ENCODE measurements at places on chromosomes 2 and 18.

DNA sequence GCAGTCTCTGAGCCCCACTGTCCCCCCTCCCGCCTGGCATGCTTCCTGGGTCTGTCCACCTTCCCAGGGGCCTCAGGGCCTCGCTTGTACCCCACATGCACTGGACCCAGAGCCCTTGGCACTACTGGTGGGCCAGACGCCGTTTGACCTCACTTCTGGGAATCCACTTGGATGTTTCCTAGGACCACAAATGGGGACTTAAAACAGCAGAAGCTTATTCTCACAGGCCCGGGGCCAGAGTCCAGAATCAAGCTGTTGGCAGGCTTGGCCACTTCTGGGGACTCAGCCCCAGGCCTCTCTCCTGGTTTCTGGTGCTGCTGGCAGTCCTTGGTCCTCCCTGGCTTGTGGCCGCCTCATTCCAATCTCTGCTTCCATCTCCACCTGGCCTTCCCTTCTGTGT, 19.6 kb downstream of the ANO7 start:
- no peak for DNase-seq

DNA sequence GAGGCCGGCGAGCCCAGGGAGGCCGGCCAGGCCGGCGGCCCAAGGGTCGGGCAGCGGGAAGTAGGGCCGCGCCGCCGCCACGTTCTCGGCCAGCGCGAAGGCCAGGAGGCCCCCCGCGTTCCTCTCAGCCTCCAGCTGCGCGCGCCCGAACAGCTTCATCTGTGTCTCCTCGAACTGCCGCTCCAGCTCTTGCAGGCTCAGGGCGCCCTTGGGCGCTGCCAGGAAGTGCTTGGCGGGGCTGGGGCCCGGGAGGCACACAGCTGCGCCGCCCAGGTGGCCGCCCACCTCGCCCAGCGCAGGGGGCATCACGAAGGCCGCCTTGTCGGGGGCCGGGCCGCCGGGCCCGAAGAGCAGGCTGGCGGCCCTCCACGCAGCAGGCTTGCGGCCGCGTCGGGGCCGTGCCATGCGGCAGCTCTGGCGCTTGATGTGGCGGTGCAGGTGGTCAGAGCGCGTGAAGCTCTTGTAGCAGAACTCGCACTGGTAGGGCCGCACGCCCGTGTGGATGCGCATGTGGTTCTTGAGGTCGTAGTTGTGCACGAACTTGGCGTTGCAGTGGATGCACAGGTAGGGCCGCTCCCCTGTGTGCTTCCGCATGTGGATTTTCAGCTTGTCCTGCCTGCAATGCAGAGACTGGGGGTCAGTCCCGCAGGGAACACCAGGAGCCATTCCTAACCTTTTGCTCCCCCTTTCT, 99.0 kb upstream of the SMAD2 start:
- DNase-seq: no peak

DNA sequence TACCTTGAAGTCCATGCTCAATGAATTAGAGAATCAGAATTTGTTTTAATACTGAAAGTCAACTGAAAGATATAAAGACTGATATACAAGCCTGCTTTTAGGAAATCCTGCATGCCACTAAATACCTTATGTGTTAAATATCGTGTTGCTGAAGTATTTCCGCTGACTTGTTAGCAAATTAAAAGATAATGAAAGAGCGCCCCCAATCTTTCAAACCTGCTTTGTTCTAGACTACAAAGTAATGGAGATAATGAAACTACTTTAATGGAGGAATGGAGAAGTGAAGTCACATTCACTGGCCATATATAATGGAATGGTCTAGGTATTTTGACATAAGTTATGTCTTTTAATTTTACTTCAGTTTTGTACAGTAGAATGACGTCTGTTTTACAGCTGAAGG, 95.7 kb downstream of the ASXL3 start:
- no peak for DNase-seq

GRCh38 chr2:119024152-119024551, 82.2 kb downstream of the MARCO start:
- no peak for DNase-seq

DNA sequence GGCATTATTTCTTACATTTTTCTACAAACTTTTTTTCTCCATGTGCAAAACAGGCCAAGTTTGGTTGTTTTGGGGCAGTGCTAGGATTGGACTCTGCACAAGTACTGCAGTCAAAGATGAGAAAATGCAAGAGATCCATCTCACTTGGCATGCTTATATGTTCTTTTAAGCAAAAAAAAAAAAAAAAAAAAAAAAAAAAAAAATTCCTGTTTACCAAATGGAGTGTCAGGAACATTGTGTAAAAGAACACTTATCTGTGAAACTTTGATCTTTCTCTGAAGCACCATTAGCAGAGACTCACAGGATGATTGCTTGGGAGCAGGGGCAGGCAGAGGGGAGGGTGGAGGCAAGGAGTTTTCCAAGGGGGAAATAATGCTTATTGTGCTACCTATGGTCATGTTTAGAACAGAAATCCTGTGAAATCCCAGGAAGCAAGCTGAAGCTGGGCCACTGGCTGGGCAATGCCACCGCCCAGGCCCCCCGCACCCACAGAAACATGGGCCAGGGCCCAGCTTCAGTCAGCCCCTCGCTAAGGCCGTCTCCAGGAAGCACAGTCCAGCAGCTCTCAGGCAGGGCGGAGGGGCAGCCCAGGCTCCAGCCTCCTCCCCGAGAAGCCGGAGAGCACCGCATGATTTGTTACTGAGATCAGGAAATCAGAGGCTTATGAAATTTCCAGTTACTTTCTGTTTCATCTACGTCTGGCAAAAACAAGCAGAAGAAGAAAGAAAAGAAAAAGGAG, 229.4 kb downstream of the ZNF516 start:
- no peak for DNase-seq

DNA sequence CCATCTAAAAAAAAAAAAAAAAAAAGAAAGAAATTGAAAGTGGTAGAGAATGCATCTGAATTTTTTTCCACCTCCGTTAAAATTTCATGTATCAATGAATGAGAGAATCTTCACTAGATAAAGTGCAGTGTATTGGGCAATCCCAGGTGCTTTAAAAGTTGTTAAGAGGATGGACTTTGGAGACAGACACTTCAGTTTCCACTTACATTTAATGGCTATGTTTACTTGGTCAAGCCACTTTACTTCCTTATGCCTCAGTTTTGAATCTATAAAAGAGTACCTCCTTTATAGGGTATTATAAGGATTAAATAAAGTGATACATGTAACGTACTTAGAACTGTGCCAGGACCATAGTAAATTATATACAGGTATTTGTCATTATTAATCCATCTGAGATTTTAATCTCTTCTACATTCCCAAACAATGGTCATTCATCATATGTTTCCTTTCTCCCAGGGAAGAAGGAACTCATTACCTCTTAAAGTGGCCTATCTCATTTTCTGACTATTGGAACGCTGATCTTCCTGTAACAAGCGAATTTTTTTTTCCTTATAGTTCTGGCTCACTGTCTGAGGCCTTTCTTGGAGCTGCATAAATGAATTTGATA, 29.1 kb upstream of the TANK start:
- DNase-seq: no peak

All from SK-N-MC (cell line).